ENCODE measurements at places on chromosomes 3 and 15.

- no peak for DNase-seq
Observed at GRCh38 chr3:78728406-78729145, 1039.2 kb downstream of the ROBO1 start.

DNA sequence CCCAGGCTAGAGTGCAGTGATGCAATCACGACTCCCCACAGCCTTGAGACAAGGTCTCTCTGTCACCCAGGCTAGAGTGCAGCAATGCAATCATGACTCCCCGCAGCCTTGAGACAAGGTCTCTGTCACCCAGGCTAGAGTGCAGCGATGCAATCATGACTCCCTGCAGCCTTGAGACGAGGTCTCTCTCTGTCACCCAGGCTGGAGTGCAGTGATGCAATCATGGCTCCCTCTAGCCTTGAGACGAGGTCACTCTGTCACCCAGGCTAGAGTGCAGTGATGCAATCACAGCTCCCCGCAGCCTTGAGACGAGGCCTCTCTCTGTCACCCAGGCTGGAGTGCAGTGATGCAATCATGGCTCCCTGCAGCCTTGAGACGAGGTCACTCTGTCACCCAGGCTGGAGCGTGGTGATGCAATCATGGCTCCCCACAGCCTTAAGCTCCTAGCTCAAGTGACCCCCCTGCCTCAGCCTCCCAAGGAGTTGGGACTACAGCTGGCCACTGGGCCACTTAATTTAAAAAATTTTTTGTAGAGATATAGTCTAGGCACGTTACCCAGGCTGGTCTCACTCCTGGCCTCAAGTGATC is 26.1 kb downstream of the TFRC start:
- DNase-seq: no peak

DNA sequence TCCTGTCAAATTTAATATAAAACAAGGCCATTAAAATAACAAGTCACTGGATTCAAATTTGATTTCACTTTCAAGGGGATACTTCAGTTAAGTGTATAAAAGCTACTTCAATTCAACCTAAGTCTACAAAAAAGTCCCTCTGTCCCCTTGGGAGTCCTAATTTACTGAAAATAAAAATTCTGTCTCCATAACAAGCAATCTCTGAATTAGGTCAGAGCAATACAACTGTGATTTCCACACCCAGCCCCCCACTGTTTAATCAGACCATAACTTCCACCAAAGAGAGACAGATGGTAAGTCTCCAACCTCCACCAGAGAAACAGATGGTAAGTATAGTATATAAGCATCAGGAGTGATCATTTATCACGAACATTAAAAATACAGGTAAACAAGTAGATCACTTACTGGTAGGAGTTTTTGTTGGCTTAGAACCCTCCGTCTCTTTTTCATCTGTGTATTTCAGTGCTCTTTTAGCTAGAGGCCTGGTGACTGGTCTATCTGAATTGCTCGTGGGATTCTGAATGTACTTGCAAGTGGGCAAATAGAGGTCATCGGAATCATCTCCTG is 12.1 kb downstream of the SGO1 start:
- DNase-seq: no peak

DNA sequence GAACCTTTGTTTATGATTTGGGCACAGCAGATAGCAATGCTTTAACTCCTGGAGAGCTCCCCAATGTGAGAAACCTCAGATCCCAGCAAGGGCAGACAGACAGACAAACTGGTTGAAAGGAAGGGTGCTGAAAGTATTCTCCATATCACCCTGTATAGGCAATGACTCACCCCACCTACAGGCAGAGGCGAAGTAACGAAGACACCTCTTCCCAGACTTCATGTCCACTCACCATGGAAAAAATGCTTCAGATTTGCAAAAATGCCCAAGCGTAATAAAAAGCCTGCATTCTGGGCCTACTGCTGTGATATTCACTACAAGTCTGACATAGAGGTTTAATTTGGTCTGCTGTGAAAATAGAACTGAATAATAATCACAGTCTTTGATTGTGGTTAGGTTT is 50.5 kb downstream of the THBS1 start:
- no peak for DNase-seq

DNA sequence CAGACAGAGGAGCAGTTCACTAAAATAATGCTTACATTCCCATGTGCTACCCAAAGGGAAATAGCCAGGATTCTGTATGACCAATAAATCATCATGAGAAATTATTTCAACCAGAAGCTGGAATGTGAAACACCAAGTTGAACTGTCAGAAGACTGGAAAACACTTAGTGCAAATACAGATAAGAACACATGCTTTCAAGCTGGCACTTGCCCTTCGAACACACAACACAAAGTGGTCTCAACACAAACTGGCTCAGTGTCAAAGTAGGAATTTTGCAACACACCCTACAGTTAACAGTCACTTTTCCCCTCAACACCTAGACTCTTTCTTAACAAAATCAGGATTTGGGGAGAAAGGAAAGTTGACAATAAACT is 1.3 kb downstream of the FSD2 start:
- no peak for DNase-seq

DNA sequence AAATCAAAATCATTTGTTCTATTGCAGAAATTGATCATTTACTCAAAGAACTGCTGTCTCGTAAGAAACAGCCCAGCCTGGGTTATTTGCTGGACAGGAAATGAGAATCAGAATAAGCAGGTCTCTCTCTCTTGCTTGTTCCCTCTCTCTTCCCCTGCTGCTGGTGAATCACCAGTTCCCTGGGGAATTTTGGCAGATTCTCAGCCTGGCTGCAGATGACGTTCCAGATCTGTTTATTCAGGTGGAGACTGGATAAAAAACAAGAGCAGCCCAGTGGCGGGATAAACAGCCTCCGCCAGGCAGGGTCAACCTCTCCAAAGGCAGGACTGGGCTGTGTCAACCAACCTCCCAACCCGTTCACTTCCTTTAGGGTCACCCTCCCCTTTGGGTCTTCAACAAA is 72.1 kb downstream of the LRIG1 start:
- DNase-seq: no peak

DNA sequence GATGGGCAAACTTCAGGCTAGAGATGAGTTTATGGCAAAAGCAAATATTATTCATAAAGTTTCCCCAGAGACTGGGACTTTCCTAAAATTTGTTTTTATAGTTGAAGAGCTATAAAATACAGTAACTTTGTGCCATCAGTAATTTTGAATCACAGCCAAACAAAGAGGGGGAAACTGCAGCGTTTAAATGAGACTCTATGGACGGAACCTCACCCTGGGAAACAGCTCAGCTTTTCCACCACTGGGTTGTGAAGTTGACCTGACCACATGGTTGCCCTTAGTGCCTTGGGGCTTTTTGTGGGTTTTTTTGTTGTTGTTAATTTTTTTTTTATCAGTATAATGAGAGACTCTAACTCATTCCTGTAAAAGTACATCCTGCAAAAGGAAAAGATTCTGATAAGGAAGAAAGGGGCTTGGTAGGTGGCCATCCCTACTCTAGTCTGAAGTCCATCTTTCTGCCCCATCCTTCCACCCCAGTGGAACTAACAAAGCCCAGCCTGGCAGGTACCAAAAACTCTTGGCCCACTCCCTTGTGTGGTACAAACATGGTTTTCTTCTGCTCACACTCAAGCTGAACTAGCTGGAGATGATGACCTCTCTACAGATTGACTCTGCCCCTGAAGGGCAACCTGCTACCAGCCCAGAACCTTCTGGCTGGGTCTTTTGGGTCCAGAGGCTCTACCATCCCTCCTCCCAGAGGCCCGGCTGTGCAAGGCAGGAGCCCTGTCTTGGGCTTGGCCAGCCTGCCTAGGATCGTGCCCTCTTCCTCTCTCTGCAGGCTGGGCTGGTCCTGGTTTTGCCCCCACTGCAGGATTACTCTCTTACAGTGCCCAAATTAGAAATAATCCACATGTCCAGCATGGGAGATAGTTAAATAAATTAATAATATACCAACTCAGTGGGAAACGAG is 41.2 kb downstream of the RLBP1 start:
- no peak for DNase-seq

- no peak for DNase-seq
Observed at GRCh38 chr15:29342201-29342600, 72.6 kb upstream of the NSMCE3 start.

DNA sequence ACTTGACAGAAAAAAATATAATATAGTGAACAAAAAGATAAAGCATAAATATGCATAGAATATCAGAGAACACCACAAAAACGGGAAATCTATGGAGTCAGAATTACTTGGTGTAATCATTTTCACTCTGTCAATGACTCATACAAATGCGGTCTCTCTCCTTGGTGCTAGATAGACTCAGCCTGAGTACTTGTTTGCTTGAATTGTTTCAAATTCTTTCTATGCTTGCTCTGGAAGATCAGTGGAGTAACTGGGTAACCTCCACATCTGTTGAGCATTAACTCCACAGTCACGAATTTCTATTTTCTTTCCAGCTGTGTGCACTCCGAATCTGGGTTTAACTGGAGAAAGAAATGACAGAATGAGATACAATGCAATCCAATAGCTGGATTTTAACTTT is 760.4 kb downstream of the ZPLD1 start:
- no peak for DNase-seq
